Endothelial cell (in vitro differentiated cells): ENCODE measurements at places on chromosomes 4 and X.

GRCh38 chr4:147370881-147371280, 110.0 kb upstream of the EDNRA start:
- H3K27me3 ChIP-seq: peaks cover 4% of the 10 kb centered on the region
- no peak overlapping the region for H3K4me3 ChIP-seq
- H3K36me3 ChIP-seq: no peaks in the 10 kb centered on the region
- no peak for DNase-seq

GRCh38 chr4:180059216-180059881, 2183.9 kb upstream of the TENM3 start:
- peaks cover 7% of the 10 kb centered on the region for H3K36me3 ChIP-seq
- DNase-seq: peak; percentile 31
- peaks cover 7% of the 10 kb centered on the region for H3K27me3 ChIP-seq
- peak overlapping the region; percentile 57 for H3K27ac ChIP-seq
- H3K4me3 ChIP-seq: peak overlapping the region; percentile 99
- H3K4me1 ChIP-seq: peaks cover 30% of the 10 kb centered on the region

GRCh38 chr4:158860856-158861255, 92.0 kb downstream of the FNIP2 start:
- no peak for DNase-seq
- no peak overlapping the region for H3K4me3 ChIP-seq
- H3K4me1 ChIP-seq: peaks cover 8% of the 10 kb centered on the region
- H3K36me3 ChIP-seq: peaks cover 19% of the 10 kb centered on the region

GRCh38 chrX:139018436-139018835, 306.9 kb upstream of the FGF13 start:
- H3K4me1 ChIP-seq: no peaks in the 10 kb centered on the region
- no peak overlapping the region for H3K4me3 ChIP-seq
- no peak for DNase-seq
- peaks cover 10% of the 10 kb centered on the region for H3K36me3 ChIP-seq
- peaks cover 2% of the 10 kb centered on the region for H3K27me3 ChIP-seq
- H3K27ac ChIP-seq: no peak overlapping the region

GRCh38 chr4:24979554-24979953, 51.2 kb downstream of the LGI2 start:
- no peak overlapping the region for H3K4me3 ChIP-seq
- H3K4me1 ChIP-seq: peaks cover 12% of the 10 kb centered on the region
- no peaks in the 10 kb centered on the region for H3K36me3 ChIP-seq
- no peak for DNase-seq

DNA sequence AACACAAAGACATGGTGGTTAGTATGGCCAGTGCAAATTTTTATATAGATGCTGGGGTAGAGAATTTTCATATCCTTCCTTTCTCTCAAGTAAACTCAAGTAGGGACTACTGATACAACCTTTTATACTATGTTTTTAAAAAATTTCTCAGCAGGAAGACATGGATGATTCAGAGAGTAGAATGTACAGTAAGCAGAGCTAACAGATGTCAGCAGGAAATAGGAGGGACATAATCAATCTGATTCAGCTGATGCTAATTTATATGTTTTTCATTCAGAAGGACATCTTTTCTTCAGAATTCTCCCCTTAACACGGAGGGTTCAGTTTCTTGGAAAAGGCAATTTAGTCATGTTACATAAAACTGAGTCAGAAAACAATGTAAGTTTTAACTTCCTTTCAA, 95.4 kb downstream of the GRIA2 start:
- H3K27ac ChIP-seq: no peak overlapping the region
- no peaks in the 10 kb centered on the region for H3K36me3 ChIP-seq
- no peak for DNase-seq
- H3K4me3 ChIP-seq: no peak overlapping the region
- H3K4me1 ChIP-seq: no peaks in the 10 kb centered on the region
- H3K27me3 ChIP-seq: no peaks in the 10 kb centered on the region

DNA sequence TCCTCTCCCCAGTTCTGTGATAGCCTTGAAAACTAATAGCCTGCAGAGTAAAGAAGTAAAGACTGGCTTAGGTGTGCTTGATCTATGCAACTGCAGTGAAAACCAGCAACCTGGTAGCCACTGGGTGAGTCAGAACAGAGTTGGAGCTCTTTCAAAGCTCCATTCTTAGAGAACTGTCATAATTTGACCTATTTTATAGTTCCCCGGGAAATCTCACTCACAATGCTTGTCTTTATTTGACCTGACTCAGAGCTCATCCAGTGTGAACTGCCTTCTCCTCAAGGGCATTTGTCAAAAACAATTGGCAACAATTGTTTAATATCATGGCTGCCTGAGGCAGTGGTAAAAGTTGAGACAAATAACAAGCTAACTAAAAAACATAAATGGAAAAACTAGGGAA, 213.0 kb upstream of the NHS start:
- DNase-seq: no peak
- no peak overlapping the region for H3K27ac ChIP-seq
- H3K4me1 ChIP-seq: no peaks in the 10 kb centered on the region
- H3K36me3 ChIP-seq: no peaks in the 10 kb centered on the region
- H3K27me3 ChIP-seq: no peaks in the 10 kb centered on the region

GRCh38 chrX:66919280-66919832, 280.5 kb upstream of the EDA2R start:
- H3K4me1 ChIP-seq: peaks cover 9% of the 10 kb centered on the region
- no peaks in the 10 kb centered on the region for H3K36me3 ChIP-seq
- no peak for DNase-seq
- H3K27ac ChIP-seq: no peak overlapping the region

DNA sequence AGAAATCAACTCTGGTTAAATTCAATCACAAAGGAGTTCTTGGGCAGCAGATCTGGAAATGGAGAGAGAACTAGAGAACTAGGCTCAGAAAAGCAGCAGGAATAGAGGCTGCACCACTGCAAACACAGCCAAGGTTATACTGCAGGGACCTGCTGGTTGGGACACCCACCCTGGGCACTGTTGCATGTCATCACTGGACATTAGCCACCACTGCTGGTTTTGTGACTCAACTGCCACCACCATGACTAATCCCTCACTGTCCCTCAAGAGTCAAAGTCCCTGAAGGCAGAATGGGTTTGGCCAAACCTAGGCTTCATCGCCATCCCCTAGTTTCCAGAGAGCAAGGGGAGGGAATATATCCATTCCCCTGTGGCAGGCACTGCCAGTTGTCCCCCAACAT, 38.1 kb upstream of the IRAK1 start:
- H3K4me1 ChIP-seq: peaks cover 33% of the 10 kb centered on the region
- H3K36me3 ChIP-seq: no peaks in the 10 kb centered on the region
- H3K27ac ChIP-seq: peak overlapping the region; percentile 82
- peaks cover 2% of the 10 kb centered on the region for H3K27me3 ChIP-seq
- no peak for DNase-seq
